ENCODE measurements at places on chromosomes 16 and 17.

GRCh38 chr16:65125322-65125721 is 3.5 kb upstream of the CDH11 start:
- ATAC-seq, result no peak

DNA sequence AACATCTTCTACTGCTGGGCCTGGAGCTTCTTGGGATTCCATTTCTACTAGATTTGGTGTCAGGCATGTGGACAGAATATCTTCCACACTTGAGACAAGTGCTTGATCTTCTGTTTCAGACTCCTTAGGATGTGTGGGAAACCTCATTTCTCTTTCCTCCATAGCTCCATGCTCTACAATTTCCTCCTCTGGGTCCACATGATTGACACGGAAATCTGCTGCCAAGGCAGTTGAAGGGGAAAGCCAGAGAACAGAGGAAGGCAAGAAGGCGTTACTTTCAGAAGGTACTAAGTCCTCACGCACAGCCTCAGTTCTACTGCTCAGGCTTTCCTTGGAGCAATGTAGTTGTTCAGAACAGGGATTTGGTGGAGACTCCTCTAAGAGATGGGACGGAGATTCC is 6.6 kb downstream of the SPAG5 start:
- ATAC-seq, result no peak

- no peak for ATAC-seq
These were observed 25.7 kb downstream of the STAT5A start for GRCh38 chr17:42313773-42314566.

- no peak for ATAC-seq
These were observed 29.9 kb upstream of the ENDOV start for GRCh38 chr17:80385046-80385445.

GRCh38 chr16:57305159-57305811 is 20.8 kb upstream of the PLLP start:
- ATAC-seq, result no peak

DNA sequence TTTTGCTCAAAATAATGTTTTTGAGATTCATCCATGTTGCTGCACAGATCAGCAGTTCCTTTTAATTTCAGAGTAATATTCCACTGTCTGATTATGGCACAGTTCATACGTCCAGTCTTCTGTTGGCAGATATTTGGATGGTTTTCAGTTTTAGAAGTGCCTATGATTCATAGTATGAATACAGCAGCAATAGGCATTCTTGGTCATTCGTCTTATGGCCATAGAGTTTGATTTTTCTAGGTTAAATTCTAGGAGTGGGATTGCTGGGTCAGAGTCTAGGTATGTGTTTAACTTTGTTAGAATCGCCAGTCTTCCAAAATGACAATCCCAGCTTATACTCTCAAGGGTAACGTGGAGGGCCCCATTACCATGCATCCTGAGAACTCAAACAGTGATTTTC is 11.5 kb upstream of the IL34 start:
- peak; percentile 30 for ATAC-seq

DNA sequence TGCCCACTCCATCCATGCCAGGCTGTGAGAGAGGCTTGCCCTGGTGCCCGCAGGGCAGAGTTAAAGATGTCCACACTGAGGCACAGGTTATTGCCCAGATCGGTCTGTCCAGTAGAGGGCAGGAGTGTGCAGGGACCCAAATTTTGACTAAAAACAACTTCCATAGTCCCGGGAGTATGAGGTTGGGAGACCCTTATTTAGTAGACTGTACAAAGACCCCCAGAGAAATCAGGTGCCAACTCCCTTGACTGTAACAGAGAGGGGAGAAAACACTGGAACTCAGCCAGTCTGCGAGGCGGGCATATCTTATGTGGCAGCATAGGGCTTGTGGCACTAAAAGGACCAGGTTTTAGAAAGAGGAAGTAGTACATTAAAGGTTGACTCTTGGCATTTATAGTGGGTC is 43.4 kb downstream of the HNF1B start:
- ATAC-seq, result peak; percentile 54

DNA sequence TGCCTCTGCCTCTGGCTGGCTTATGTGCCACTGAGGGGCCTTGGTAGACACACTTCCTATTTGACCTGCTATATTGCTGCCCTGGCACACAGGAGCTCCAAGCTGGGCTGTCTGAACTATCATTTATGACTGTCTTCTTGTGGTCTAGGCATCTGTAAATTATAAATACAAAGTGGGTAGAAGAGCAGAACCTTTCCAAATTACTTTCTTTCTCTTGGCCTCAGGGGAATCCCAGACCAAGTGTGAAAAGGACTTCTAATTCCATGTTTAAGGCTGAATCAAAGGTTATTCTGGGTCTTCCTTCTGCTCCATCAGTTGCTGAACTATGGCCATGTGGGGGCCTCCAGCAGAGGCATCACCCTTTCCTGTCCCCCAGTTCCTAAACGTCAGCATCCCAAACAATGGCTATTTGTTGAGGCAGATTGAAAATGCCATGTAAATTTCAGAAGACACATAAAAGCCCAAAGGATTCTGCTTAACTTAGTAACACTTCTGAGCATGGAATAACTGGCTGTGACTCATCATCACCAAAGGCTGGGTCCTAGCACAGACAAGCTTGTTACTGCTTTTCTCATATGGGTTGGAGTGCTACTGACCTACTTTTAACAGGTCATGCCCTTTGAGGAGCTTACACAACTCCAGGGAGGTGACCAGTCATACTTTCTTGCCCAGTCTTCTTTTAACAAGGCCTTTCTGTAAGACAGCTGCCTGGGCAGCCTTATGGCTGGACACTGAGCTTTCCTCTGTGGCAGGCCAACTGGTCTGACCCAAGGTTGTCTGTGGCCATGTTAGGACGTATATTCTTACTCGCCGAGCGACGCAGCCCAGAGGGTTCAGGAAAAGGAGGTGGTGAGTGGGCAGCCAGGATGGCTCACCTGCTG is 154.8 kb downstream of the VPS53 start:
- ATAC-seq, result peak; percentile 77

GRCh38 chr16:4093495-4094126 is 22.6 kb downstream of the ADCY9 start:
- peak; percentile 40 for ATAC-seq

DNA sequence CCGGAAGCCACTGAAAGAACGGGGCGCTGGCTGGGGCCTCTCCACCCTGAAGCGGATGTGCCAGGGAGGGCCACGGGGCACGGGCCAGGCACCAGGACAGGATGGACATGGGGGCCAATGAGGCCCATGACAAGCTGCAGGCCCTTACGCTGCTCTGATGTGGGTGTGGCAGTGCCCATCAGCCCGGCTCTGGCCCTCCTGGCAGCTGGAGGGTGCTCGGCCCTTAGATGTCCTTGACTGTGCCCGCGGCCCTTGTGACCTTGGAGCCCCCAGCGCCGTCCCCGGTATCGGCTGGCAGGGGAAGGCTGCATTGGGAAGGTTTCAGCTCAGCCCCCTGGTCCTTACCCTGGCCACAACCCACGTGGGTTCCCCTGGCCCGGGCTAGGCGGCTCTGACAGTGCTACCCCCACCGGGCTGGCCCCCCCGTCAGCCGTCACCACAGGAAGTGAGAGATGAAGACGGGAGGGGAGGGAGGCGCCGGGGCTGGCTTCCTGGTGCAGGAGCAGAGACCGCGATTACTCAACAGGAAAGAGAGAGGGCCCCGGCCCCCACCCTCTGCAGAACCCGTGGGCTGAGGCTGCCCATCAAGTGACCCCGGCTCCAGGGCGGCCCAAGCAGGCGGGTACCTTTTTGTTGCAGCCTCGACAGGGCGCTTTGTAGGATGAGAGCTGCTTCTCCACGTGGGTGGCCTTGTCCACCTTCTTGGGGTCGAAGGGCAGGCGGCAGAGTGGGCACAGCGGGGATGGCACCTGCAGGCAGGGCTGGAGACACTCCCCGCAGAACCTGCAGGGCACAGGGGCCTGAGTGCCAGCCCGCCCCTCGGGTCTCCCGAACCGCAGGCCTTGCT is 5.3 kb downstream of the RNF166 start:
- ATAC-seq, result peak; percentile 87

DNA sequence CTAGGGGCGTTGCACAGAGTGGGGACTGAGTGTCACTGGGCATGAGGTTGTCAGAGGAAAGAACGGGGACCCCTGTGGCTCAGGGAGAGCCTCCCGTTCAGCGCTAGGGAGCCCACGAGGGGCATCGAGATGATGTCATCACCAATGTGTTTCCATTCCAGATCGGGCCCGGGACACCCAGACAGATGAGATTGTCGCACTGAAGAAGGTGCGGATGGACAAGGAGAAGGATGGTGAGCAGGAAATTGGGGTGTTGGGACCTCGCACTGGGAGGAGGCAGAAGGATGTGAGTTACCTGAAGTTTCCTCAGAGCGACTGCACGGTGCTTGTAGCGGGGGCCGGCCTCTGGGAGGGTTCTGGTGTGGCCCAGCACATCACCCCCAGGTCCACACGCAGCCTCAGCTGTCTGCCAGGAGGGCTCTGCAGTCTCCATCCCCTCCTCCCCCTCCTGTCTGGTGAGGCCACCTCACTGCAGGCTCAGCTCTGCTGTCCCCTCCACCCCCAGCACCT is 4.0 kb downstream of the CDK10 start:
- ATAC-seq, result no peak

DNA sequence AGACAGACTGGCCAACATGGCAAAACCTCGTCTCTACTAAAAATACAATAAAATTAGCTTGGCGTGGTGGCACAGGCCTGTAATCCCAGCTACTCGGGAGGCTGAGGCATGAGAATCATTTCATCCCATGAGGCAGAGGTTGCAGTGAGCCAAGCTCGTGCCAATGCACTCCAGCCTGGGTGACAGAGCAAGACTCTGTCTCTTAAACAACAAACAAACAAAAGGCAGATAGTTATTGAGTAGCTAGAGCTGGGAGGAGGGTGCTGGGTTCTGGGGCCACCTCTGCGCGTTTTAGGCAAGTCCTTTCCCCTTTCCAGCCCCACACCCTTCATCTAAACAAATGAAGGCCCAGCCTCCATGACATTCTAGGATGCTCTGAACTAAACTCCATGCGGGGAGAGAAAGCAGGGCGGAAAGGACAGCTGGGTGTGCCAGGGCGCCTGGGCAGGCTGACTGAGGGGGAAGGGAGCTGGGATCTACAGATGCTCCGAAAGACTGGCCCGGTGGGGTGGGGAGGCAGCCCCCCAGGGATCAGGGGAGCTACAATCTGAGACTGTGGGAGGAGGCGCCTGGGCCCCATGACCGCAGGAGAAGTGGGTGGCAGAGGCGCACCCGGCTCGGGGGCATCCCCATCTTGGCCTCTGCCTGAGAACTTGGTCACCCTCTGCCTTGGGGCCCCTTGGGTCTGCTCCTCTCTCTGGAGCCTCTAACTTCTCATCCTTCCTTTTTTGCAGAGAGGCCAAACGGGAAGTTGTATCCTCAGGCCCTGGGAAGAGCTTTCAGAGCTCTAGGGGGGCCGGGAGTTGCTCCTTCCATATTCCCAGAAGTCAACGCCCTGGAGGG is 910 bp downstream of the ITGAL start:
- no peak for ATAC-seq

DNA sequence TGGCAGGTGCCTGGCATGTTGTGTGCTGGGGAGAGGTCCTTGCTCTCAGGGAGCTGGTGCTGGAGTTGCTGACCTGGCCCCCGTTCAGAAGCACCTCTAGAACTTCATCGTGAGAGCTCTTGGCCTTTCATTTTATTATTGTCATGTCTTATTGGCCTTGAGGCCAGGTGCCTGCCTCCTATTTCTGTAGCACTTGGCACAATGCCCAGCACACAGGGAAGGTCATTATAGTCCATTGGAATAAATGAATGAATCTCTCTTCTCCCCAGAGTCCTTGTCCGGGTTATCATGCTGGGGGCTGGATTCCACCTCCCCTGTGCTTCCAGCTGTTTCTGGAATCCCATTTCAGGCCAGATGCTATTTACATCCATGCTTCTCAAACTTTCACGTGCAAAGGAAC is 169.2 kb downstream of the HAPSTR1 start:
- no peak for ATAC-seq

DNA sequence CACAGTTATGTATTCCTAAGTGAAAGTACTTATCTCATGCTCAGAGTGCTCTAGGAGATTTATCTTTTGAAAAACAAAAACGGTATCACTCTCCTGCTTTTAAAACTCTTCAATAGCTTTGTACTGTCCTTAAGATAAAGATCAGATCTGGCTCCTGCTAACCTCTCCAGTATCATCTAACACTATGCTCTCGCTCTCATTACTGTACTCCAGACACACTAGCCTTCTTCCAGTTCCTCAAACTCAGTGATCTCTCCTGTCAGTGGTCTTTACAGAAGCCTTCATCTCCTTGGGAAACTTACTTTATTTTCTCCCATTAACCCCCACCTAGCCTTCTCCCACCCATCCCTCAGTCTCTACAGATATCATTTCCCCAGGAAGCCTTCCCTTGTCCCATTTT is 10.1 kb downstream of the ULK2 start:
- peak; percentile 30 for ATAC-seq

DNA sequence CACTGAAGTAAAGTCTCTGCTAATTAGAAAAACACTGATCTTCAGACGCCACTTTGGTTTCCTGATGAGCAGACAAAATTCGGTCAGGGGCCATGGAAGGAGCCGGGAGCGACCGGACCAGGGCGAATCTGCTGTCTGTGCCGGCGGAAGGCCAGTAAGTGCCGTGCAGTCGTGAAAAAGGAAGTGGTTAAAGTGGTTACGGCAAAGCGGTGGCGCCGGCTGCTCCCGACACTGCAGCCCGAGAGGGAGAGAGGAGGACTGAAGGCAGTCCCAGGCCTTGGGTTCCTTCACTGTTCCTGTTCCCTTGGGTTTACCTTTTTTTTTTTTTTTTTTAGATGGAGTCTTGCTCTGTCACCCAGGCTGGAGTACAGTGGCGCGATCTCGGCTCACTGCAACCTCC is 17.3 kb upstream of the HEXD start:
- no peak for ATAC-seq

DNA sequence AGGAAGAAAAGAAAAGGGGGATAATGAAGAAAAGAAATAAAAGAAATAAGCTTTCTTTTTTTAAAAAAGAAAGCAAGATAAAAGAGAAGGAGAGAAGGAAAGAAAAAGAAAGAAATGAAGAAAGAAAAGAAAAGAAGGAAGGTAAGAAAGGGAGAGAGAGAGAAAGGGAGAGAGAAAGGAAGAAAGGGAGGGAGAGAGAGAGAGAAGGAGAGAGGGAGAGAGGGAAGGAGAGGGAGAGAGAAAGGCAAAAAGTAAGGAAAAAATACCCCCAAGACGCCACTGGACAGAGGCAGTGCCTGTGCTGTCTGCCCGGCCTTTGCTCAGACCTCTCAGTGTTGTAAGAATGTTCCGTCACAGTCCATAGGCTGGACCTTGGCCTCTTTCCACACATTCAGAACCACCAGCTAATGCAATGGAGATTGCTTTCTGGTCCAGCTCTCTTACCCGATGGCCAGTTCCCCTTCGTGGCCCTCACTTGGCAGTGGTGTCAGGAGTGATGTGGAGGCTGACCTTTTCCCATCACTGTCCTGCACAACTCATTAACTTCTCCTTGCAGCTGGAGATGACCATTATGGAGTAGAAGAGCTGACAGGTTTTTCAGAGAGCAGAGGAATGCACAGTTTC is 14.3 kb upstream of the HNF1B start:
- no peak for ATAC-seq

GRCh38 chr17:50111673-50112655 is 16.8 kb downstream of the PDK2 start:
- ATAC-seq, result peak; percentile 6

GRCh38 chr16:15035163-15035729 is 20.6 kb downstream of the NTAN1 start:
- no peak for ATAC-seq

- ATAC-seq, result no peak
These were observed 41.7 kb downstream of the BRIP1 start for GRCh38 chr17:61821655-61822054.

- peak; percentile 82 for ATAC-seq
These were observed 660 bp downstream of the RHBDF1 start for GRCh38 chr16:71540-72401.

All from SK-N-SH treated with all-trans-retinoic acid at 6 μM for 48 hours (cell line).